ENCODE measurements at places on chromosomes 7 and 10.

DNA sequence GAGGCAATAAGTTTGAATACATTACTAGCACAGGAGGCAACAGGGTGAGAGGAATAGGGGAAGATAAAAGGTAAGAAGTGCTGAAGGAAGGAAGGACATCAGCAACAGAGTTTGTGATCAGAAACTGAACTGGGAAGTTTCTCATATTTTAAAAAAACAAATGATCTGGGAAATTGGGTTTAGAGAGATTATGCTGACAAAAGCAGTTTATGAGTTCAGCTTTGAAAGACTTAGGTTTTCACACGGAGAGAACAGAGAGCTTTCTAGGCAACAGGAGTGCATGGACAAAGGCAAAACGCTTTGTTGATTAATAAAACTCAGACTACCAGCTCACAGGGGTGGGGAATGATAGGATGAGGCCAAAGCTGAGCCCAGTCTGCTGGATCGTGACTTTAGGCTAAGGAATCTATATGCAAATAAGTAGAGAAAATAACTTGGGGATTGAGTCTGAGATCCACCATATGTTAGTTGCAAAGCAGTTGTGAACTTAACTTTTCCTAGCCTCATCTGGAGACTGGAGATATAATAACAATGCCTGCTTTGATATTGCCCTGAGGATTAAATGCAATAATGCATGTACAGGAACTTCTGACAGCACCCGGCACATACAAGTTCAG is 4.2 kb downstream of the OSBPL3 start:
- DNase-seq, result no peak

- DNase-seq, result no peak
These were observed 66.9 kb upstream of the CACNB2 start for GRCh38 chr10:18073314-18073713.

DNA sequence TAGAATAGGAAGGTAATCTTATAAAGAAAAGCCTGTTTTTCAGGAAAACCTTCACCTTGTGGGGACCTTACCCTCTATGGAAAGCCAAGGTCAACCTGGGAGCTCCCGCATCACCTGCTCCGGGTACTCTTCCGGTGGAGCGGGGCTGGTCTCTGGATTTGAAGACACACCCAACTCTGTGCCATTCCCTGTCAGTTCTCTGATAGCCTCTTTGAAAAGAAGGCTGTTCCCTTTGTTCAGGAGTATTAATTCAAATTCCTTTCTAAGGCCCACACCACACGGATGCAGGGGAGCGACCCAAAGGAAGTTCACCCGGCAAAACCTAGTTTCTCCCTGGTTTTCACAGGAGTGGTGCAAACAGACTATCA is 10.7 kb downstream of the CTBP2 start:
- no peak for DNase-seq

GRCh38 chr7:135193615-135194081 is 17.7 kb downstream of the WDR91 start:
- no peak for DNase-seq

GRCh38 chr7:158077934-158078910 is 509.4 kb downstream of the PTPRN2 start:
- DNase-seq, result no peak

GRCh38 chr7:41825927-41826480 is 123.1 kb upstream of the INHBA start:
- no peak for DNase-seq

DNA sequence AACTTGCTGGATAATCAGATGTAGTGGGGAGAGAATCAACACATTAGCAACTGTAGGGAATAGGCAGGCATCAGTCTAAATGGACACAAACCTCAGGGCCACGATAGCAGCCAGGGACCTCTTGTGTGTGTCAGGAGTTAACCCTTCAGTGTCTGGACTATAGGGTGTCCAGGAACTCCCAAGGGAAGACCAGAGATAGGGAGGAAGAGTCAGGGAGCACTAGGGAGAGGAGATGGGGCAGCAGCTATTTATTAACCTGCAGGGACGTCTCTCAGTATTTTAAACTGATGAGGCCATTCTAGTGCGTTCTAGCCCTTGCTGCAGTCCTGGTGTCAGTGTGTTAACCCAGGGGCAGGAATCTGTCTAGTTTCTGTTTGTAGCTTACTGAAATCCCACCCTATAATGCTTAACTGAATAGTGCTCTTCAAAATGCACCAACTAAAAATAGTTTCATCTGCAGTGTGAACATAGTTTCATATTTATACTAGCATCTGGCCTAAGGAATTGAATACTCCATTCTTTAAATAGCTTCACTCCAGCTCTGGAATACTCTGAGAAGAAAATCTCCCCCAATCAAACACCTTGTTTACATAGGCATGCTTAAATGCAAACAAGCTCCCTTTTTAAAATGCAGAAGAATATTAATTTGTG is 62.7 kb downstream of the ARID5B start:
- no peak for DNase-seq

GRCh38 chr10:128540128-128540762 is 414.0 kb upstream of the MKI67 start:
- DNase-seq, result no peak

- no peak for DNase-seq
These were observed 77.5 kb downstream of the SEPTIN7 start for GRCh38 chr7:35878351-35878750.

DNA sequence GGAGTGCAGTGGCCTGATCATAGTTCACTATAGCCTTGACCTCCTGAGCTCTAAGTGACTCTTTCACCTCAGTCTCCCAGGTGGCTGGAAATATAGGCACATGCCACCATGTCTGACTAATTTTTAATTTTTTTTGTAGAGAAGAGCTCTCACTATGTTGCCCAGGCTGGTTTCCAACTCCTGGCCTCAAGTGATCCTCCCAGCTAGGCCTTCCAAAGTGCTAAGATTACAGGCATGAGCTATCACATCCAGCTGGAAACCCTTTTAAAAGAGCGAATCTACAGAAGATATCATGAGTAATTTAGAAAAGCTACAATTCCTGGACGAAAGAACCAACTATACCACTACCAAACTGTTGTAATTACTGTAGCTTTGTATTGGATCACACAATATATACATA is 394.4 kb upstream of the AUTS2 start:
- no peak for DNase-seq

GRCh38 chr10:76681153-76681552 is 956.5 kb downstream of the KCNMA1 start:
- DNase-seq, result no peak

- no peak for DNase-seq
These were observed 1173.3 kb downstream of the GATA3 start for GRCh38 chr10:9227679-9228365.

DNA sequence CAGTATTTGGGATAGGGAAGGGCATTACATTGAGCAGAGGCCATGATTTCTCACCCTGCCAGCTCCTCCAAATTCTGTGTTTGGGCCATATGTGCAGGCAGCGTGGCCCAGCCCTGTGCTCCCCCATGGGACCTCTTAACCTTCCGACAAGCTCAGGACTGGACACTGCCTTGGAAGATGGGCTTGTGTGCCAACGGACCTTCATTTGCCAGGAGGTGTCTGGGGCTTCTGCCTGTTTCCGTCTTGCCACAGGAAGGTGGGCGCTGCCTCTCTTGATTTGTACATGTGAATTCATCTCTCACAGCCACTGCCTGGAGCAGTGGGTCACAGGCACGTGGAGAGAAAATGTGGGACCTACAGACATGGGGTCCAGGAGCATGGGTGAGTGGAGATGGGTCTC is 272.6 kb downstream of the CCSER2 start:
- DNase-seq, result no peak

DNA sequence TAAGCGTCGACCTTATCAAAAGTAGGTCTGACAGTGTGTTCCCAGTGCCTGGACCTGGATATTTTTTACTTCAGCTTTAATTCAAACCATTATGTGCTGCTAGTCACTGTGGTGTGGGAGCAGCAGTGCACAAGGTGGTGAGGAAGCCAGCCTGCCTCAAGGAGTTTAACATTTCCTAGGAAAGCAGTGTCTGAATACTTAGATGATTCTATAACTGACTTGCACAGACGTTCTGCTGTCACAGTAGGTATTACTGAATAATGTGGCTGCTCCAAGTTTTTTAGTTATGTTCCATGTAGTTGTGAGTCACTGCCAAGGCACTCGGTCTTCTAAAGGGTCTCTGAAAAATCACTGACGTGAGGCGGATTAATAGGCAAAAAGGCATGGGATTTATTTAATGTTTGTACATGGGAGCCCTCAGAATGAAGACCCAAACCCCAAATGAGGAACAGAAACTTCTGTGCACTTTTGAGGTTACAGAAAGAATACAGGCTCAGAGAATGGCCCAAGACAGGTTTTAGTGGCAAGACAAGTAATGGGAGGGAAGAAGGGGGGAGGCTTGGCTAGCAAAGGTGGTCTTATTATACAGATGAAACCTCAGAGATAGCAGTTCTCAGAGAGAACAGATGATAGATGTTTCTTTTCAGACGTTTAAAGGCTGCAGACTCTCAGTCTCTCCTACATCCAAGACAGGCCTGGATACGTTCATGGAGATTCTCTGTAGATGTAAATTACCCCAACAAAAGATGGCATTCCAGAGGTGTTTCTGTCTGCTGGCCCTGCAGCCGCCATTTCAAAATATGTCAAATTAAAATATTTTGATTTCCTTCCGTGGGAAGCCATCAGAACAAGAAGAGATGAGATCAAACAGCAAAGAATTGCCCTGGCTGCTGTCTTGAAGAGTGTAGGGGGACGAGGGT is 209.3 kb downstream of the SDK1 start:
- peak; percentile 31 for DNase-seq

- DNase-seq, result peak; percentile 46
These were observed 103.2 kb upstream of the PPIF start for GRCh38 chr10:79244068-79244442.

GRCh38 chr7:120794106-120794729 is 63.7 kb downstream of the TSPAN12 start:
- no peak for DNase-seq

- no peak for DNase-seq
These were observed 205.7 kb downstream of the PARD3 start for GRCh38 chr10:34609287-34609940.

DNA sequence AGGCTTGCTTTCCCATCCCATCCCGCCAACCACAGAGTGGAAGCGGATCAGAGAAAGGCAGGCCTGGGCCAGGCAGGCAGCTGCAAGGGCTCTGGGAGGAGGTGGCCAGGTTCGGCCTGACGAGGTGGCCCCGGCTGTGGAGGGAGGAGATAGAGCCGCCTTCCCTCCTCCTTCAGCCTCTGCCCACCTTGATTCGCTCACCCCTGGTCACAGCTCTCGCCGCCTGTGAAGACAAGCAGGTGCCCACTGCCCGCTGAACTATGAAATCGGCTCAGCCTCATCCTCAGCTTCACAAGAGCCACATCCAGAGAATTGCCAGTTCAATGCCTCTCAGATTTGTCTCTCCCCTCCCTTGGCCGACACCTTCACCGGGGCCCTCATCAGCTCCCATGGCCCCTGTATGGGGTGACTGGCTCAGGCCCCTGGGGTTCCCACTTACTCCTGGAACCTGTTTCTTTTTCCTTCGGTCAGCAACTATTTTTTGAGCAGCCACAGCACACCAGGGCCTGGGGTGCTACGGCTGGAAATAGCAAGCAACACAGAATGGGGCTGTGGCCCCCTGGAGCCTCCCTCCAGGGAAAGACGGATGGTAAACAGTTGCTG is 80.0 kb upstream of the CHST15 start:
- DNase-seq, result no peak

DNA sequence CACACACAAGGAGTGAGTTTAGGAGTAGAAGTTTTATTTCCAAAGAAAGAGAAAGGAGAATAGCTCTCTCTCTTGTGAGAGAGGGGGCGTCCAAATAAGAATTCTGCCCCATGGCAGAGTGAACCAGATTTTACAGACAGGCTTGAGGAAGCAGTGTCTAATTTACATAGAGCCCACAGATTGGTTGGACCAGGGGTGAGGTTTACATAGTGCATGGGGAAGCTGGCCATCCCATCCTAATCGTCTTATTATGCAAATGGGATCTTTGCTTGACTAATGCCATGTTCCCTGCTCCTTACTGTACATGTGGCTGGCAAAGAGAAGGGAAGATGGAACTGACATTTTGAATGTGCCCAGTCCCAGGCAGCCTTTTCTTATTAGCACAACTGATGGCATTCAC is 60.0 kb upstream of the ACSM6 start:
- DNase-seq, result no peak

DNA sequence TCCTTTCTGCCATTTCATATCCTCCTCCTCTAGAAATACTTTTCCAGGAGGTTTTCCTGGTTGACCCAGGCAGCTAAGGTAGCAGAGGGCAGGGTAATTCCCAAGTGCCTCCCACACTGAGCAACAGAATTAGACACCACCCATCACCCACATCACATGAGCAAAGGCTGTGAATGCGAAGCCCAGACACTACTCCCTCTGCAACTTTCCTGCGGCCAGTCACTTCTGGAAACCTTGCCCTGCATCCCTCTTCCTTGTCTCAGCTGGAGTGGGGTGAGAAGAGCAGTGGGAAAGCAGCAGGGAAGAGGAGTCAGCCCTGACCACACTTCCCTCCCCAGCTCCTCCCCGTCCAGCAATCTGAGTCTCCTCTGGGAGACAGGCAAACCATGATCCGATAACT is 15.2 kb downstream of the TMEM176B start:
- DNase-seq, result no peak

DNA sequence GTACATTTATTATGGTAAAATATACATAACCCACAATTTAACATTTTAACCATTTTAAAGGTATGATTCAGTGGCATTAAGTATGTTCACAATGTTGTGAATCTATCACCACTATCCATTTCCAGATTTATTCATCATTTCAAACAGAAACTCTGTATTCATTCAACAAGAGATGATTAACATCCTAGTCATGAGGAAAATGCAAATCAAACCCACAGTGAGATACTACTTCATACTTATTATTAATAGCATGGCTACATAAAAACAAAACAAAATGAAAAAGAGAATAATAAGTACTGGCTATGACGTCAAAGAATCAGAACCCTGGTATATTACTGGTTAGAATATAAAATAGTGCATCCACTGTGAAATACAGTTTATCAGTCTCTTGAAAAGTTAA is 386.6 kb upstream of the POM121L12 start:
- no peak for DNase-seq

DNA sequence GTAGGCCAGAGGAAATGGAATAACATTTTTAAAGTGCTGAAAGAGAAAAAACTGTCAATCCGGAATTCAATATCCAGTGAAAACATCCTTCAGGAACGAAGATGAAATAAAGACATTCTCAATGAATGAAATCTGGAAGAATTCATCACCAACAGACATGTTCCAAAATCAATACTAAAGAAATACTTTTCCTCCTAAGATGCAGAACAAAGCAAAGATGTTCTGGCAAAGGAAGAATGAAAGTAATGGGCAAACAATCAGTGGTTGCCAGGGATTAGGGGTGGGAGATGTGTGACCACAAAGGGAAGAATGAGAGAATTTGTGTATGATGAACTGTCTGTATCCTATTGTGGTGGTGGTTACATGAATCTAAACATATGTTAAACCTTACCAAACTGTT is 52.8 kb upstream of the EEPD1 start:
- DNase-seq, result no peak

DNA sequence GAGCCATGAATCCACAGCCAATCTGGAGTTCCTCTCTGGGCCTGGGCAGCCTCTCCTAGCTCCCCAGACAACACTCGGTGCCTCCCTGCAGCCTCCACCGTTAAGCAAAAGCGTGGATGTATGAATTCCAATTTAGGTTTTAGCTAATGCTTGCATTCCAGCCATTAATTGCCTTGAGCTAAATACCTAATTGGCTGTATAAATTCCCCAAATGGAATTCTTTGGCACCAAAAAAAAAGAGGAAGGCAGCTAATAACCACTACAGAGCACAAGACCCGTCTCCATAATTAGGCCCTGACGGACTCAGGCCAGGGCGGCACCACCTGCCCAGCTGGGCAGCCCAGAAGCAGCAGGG is 140.5 kb downstream of the PTPRN2 start:
- DNase-seq, result no peak

Measured in OCI-LY7 (cell line).